NCI-H1694 (cell line): ENCODE measurements at places on chromosomes 5 and 9.

DNA sequence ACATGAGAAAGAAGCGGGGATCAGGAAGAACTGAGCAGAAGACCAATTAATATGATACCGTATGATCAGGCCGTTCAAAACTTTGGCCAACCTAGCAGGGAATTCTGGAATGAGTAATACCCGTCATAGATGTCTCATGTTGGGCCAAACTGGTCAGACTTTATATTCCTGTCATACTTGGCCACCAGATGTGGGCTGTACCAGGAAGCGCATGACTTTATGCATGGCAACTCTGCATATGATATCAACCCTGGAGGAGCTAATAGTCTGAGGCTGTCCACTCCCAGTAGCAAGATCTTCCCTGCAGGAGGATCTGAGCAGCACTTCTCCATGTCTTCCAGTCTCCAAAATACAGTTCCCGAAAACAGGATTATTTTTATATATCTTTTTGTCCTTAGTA is 68.5 kb upstream of the NAA35 start:
- no peak for DNase-seq

DNA sequence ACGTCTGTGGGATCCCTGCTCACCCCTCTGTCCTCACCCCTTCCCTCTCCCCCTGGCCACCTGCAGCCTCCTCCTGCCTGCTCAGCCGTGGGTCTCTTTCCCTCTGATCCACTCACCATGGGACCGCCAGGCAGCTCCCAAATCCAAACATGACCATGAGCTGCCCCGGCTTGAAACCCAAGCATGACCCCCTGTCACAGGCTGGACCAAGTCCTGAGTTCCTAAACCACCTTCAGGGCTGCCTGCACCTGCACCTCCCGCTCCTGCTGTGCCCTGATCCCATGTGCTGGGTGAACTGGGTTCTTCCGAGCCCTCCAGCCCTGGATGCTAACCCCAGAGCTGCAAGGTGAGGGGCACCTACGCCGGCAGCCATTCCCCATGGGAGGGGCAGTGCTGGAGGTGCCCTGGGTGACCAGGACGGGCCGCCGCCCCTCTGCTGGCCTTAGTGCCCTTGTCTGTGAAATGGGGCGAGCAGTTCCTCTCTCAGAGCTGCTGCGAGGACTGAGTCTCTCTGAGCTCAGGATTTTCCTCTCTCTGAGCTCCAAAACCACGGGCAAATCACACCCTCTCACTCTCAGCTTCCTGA is 149.6 kb downstream of the GAPVD1 start:
- DNase-seq: no peak

- no peak for DNase-seq
These were observed 452.0 kb upstream of the DMAC1 start for GRCh38 chr9:8251566-8251965.

DNA sequence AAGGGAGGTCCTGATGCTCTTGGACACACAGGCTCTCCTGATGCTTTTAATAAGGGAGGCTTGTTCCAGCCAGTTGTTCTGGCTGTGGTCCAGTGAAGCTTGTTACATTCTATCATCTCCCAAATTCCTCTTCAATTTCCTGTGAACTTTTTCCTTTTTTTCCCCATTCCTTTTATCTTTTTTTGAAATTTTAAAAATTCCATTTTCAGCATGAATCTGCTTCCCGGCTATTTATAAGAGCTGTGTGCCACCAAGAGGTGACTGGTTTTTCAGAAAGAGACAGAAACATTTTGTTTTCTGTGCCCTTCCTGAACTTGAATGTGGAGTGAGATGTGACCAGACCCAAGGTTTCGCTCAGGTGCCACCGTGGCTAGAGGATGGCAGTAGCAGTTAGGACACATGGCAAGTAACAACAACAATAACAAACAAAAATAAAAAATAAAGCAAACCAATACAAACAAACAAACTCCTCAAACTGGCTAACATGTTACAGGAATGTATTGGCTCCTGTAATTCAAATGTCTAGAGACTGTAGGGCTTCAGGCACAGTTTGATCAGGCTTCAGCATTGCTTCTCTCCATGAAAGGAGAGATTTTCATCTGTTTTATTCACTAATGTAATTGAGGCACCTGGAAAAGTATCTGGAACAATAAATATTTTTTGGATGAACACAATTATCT is 121.1 kb downstream of the BOD1 start:
- no peak for DNase-seq

GRCh38 chr5:145867806-145868205 is 5.0 kb downstream of the GRXCR2 start:
- DNase-seq: no peak

GRCh38 chr9:38068701-38069628 is at the start of gene SHB:
SHB (minus strand) TSS chr9:38069227; CDS start chr9:38068645, 582 bp downstream.
- DNase-seq: peak; percentile 23

GRCh38 chr9:32942755-32943460 is 58.5 kb downstream of the APTX start:
- DNase-seq: no peak

DNA sequence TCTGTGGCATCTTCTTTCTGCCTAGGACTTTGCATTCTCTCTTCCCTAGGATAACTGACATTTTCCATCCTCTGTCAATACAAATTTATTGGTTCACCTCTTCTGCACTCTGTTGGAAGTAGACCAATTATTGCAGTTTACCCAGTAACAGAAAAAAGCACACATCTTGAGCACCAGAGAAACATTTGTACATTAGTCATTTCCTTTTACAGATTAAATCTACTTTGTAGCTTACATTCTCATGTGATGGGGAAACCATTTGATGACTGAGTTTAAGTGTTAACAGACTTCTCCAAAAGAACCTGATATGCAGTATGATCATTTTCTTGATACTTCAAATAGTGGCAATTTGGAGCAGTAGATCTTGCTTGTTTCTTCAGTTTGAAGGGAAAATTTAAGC is 1098.8 kb downstream of the DTWD2 start:
- no peak for DNase-seq

DNA sequence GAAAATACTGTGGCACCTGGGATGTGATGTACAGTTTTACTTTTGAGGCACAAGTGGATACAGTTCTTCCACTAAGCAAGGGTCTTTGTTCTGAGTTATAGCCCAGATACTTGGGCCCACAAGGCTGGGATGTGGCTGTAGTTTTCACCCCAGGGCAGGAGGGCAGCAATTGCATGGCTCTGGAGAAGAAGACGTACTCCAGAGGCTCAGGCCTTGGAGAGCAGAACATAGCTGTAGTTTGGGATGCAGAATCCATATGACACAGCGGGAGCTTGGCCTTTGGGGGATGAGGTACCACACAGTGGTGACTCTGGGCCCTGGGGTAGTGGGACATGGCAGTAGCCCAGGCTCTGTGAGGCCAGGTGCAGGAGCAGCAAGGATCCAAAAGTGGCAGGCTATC is 110.8 kb upstream of the FSTL4 start:
- no peak for DNase-seq

- DNase-seq: no peak
These were observed 168.4 kb downstream of the GADD45G start for GRCh38 chr9:89773170-89773569.

DNA sequence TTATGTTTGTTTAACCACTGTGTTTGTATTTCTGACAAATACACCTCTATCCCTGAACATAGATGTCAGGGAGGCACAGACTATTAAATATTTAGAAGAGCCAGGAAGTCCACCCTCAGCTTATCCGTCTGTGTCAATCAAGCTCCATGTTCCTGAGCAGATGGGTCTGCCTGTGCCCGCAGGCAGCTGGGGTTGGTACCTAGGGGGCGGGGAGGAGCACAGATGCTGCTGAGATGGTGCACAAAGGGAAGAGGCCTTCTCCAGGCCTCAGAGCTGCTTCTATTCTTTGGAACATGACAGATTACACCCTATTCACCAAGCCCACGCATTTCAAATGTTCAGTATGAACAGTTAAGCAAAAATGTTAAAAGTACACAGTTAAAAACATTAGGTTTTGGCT is 142.1 kb downstream of the EPB41L4A start:
- peak; percentile 53 for DNase-seq

- no peak for DNase-seq
These were observed 380.3 kb downstream of the MRPS30 start for GRCh38 chr5:45189042-45189441.

GRCh38 chr5:176771102-176771845 is 39.1 kb upstream of the UNC5A start:
- DNase-seq: no peak

GRCh38 chr9:90559075-90560073 is 83.2 kb downstream of the DIRAS2 start:
- DNase-seq: no peak

DNA sequence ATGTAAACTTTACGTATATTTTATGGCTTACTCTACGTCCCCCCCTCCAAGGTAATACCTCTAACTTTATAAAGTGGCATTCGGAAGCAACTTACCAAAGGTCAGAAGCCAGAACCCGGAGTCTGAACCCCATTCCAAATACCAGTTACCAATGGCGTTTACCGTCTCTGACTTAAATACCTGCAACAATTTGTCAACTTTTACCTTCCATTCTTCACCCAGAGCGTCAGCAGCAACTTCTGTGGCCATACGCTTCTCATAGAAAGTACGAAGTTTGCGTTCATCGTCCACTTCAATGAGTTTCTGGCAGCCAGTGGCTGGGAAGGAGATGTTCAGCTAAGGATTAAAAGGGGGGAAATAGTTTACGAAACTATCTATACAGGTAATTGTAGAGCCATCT is 753 bp downstream of the RPS6 start:
- no peak for DNase-seq

GRCh38 chr5:144794922-144795321 is 624.2 kb downstream of the KCTD16 start:
- no peak for DNase-seq

DNA sequence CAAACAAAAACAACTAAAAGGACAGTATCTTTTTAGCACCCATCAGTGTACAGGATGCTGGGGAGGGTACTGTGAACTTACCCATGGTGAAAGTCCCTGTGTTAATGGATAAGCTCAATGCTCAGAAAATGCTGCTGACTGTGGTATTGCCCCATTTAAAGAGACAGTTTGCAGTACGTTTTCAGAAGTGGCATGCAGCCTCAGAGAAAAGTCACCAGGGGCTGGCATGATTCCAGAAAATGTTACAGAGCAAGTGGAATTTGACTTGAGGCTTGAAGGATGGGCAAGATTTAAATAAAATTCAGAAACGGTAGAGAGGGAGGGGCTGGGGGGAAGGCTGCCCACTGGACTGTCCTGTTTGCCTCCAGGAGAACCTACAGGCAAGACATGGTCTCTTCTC is 7.2 kb downstream of the S1PR3 start:
- DNase-seq: no peak

DNA sequence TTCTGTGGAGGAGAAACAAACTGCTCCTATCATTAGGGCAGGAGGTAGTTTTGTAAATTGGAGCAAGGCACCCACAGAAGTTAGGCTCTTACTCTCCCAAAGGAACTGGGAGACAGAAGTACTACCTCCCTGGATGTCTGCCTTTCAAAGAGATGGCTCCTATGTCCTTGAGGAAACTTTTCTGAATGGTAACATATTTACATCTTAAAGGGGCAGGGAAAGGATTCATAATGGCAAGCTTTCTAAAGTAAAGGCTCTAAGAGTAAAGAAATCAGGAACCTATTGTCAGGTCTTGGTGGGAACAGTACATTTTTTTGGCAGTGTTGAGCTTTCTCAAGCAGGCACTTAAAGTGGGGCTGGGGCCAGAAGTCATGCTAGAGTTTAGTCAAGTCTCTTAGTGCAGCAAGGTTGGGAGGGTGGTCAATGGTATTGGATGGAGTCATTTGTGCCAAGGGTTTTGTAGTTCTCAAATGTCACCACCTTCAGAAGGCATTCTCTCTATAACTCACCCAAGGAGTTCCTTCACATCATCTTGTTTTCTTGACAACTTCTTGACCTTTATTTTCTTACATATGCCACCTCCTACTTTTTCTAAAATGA is 26.3 kb upstream of the NDFIP1 start:
- no peak for DNase-seq

GRCh38 chr5:179253730-179254129 is 91.5 kb downstream of the ADAMTS2 start:
- DNase-seq: no peak

DNA sequence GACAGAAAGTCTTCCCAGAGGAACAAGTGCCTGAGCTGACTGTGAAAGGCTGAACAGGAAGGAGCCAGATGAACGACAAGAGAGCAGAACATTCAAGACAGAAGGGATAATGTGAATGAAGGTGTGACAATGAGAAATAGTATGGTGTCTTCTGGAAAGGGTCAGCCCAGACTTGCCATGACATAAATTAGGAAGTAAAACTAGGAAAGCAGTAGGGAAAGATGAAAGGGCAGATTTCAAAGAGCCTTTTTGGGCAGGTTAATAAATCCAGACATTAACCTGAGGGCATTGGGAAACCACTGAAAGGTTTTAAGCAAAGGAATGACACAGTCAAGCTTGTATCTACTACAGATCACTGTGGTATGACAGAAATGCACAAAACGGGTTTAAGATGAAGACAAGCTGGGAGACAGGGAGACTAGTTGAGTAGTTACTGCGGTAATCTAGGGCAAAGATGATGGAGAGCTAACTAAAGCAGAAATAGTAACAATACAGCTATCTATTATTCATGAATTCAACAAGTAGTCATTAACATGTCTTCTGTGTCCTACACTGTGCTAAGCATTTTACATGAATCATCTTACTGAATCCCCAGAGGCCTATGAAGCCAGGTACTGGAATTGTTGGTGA is 580.9 kb upstream of the WWC1 start:
- DNase-seq: no peak

- DNase-seq: no peak
These were observed 111.9 kb upstream of the MARCHF11 start for GRCh38 chr5:16291474-16291873.

GRCh38 chr5:39399135-39400036 is 25.4 kb downstream of the DAB2 start:
- no peak for DNase-seq

- no peak for DNase-seq
These were observed 296.2 kb upstream of the EDIL3 start for GRCh38 chr5:84680908-84681307.

- no peak for DNase-seq
These were observed 37.2 kb upstream of the SH3PXD2B start for GRCh38 chr5:172491481-172491880.

DNA sequence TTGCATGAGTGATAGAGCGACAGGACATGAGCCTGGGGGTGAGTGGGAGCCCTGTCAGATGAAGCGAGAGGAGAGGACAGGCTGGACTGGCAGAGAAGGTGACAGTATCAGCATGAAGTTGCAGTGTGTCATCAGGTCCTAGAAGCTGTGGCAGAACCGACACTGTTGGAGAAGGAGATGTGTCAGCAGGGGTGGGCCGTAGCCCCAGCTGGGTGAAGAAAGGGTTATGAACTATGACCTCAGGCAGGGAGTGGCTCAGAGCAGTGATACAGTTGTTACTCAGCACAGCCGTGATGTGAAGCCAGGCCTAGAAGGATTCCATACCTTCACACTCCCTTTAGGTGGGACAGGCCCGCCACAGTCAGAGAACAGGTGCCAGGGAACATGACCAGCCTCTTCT is 7.6 kb downstream of the PCYOX1L start:
- DNase-seq: no peak

GRCh38 chr9:17888066-17888465 is 309.2 kb downstream of the SH3GL2 start:
- DNase-seq: no peak
